Activated T-helper 1 cell treated with Interleukin-2 at 50 U/mL for 16 hours (primary cell): ENCODE measurements at places on chromosomes 5 and 9.

GRCh38 chr5:144273232-144274027, 102.8 kb downstream of the KCTD16 start:
- DNase-seq = no peak

GRCh38 chr5:180718810-180719453, 20.9 kb downstream of the OR2Y1 start:
- no peak for DNase-seq

- DNase-seq = no peak
Measured at GRCh38 chr9:35569206-35569605, 35.9 kb upstream of the TESK1 start.

DNA sequence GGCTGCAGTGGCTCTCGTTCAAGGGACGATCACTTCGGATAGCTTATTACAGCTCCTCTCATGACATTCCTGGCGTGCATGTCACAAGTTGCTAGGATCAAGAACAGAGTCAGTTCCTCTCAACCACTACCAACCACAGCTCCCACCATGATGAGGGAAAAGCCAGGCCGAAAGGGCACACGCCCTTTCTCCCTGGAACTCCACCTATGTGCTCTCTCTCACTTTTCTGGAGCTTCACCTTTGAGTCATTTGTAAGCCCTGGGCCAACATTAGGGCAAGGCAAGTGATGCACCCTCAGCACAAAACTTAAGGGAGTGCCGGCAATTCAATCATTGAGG, 1.6 kb downstream of the SPACA9 start:
- no peak for DNase-seq

DNA sequence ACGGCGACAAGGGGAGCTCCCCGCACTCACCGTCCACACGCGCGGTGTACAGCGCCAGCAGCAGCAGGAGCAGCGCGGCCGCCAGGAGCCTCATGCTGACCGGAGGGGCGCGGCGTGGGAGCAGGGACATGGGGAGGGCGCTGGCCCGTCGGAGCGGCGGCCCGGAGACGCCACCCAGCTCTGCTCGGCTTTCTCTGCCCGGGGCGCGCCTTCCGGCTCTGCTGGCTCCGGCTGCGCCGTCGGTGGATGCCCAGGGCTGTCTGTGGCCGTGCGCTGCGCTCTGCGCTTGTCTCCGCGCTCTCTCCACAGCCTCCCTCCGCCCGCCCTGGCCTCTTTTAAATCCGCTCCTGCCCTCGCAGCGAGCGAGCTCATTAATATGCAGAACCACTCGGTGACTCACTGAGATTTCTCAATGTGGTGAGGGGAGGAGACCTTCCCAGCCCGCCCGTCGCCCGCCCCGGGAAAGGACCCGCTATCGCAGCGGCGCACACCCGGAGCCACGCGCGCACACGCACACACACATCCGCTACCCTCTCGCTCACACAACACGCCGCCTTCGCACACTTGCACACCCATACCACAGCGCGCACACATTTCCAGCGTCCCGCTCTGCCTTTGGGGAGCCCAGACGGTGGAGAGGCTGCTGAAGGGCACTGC, at the start of gene CXCL14:
Gene CXCL14 (minus strand): TSS at position 307 of the 657 bp plus-strand sequence. CDS start 213 bp downstream, at position 94.
- DNase-seq = no peak

GRCh38 chr9:35229779-35230143, 68.0 kb downstream of the UNC13B start:
- no peak for DNase-seq

GRCh38 chr5:20601678-20602100, 613.7 kb upstream of the CDH18 start:
- DNase-seq = no peak

GRCh38 chr9:136170006-136170901, 34.7 kb downstream of the LHX3 start:
- peak; percentile 30 for DNase-seq

- no peak for DNase-seq
Measured at GRCh38 chr5:136090319-136090718, 42.3 kb upstream of the SMAD5 start.

DNA sequence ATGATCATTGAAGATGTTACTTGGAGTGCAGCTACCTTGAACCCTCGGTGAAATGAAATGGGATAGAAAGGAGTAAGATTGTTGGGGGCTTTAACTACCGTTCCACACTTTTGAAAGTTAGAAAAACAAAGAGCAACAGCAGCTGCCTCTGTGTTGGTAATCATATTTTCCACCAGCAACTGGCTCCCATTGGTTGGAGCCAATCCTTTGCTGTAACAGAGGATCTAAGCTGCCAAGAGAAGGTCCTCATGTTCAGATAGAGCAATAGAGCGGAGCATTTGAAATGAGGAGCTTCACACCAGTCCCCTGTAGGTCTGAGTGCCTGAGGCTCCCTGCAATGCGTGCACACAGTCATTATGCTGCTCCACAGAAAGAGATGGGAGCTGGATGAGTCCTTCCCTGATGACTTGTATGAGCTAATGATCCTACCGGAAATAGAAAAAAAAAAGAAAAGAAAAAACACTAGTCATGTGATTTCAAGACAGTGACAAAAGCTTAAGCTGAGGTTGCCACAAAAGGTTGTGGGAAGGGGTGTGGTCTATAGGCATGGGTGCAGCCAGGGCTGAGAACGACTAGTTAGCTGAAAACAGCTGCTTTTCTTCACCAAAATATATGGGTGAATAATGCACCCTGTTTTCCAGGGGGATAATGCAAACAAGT, 300.7 kb downstream of the MLLT3 start:
- peak; percentile 25 for DNase-seq

DNA sequence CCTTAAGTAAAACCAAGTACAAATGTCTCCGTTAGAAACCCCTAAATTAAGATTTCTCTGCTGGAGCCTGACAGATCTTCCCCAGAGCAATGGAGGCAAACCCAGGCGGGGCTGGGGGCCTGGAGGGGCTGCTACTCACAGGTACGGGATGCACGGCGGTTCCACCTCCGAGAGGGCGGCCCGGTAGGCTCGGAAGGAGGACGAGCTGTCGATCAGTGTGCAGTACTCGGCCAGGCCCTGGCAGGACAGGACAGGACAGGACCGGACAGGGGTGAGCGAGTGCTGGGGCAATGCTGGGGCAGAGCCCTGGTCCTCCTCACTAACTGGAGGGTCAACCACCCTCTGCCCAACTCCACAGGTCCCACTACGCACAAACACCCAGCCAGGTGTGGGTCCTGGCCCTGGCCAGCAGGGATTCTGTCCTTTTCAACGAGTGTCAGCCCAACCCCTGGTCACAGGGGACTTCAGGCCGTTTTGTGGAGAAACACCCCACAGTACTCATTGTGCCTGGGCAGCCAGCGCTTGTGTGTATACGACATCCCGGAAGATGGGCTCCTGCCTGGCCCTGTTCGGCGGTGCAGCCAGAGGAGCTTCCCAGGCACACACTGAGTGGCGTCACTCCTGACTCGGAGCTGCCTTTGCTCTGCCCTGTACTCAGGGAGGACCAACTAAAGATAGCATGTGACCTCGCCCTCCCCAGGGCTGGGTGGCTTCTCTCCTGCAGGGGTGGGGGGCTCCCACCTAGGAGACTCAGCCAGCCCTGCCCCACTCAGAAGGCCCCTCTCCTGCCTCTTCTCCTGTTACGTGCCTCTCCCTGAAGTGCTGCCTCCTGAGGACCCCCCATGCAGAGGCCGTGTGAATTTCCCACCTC, 37.4 kb downstream of the PRRT1B start:
- DNase-seq = no peak

- no peak for DNase-seq
Measured at GRCh38 chr5:37767961-37768360, 71.9 kb downstream of the GDNF start.

- no peak for DNase-seq
Measured at GRCh38 chr5:36655161-36655560, 48.8 kb downstream of the SLC1A3 start.

DNA sequence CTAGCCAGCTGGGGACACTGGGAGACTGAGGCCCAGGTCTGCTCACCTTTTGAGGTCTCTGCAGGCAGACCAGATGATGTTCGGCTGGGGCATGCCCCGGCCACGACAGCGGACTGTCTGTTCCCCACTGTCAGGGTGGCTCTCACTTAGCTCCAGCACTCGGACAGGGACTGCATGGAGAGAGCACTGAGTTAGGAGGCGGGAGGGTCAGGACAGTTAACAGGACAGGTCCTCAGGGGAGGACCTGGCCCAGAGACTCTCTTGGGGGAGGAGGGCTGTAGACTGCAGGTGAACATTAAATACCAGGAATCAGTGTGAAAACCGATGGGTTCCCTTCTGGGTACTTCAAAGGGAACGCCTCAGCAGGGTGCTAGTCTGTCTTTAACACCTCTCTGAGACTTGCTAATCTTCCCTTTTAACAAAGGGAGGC, 25.1 kb downstream of the PDGFRB start:
- no peak for DNase-seq

- DNase-seq = no peak
Measured at GRCh38 chr9:122051351-122052321, 41.5 kb downstream of the TTLL11 start.

- no peak for DNase-seq
Measured at GRCh38 chr5:132708645-132709044, 28.7 kb downstream of the KIF3A start.

DNA sequence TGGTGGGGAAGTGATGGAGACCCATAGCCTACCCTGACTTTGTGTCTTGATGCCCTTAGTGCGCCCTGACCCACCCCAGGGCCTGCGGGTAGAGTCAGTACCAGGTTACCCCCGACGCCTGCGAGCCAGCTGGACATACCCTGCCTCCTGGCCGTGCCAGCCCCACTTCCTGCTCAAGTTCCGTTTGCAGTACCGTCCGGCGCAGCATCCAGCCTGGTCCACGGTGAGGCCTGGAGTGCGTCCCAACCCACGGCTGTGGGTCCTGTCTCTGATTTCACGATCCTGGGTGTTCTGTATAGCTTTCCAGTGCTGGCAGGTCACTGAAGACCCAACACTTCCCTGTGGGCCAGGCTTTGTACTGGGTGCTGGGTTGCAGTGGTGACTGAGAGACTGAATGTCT, 4.0 kb downstream of the CCL27 start:
- DNase-seq = no peak

DNA sequence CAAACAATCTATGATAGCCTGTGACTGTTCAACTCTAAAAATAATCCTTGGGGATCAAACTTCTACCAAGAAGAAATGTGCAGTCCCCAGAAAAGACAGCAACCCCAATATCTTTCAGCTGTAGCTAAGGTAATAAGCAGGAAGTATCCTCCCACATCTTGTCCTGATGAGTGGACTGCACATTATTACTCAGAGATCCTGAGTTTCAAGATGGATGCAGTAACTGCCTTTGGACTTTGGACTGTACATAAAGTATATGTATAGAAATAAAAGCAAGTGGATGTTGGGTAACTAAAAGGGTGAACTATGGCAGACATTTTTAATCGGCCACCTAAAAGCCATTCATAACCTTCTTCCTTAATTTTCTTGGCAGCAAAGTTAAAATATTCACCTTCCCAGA, 45.1 kb downstream of the SMIM23 start:
- DNase-seq = no peak

GRCh38 chr9:6566409-6567139, 79.0 kb downstream of the GLDC start:
- peak; percentile 7 for DNase-seq

DNA sequence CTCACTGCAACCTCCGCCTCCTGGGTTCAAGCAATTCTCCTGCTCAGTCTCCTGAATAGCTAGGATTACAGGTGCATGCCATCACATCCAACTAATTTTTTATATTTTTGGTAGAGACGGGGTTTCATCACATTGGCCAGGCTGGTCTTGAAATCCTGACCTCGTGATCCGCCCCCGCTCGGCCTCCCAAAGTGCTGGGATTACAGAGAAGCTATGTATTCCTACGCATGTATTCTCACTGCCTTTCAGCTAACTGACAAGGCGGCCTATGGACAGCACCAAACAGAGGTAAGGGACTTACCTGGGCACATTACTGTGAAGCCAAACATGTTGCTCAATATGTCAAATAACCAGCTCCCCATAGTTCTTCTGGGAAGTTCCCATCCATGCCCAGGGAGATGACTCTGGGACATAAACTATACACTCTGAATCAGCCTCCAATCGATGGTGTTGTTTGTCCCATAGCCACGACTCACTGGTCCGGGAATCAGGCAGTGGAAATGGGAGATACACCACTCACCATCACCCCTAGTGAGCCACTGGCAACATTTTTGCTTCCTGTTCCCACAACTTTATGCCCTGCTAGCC, 114.6 kb downstream of the SYK start:
- DNase-seq = no peak

DNA sequence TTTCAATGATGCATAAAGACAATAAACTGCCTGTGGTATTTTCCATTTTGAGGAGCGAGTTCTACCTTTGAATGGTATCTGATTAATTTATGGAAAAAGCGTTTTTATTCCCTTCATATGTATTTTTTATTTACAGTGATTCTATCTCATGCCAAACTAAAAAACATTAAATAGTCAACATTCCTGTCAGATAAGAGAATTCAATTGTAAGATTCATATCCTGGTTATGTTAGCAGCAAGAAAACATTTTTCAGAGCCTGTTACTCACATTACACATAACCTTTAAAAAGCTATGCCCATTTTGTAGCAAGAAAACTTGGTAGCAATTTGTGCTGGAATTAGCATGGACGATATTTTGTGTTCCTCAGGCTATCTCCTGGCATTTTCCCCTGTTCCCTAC, 55.1 kb upstream of the PRLR start:
- DNase-seq = no peak

- DNase-seq = no peak
Measured at GRCh38 chr9:124762633-124763032, 8.5 kb downstream of the NR6A1 start.

GRCh38 chr5:18491349-18491748, 857.1 kb downstream of the TAF11L14 start:
- DNase-seq = no peak

GRCh38 chr9:130626249-130626996, 38.0 kb upstream of the PRDM12 start:
- no peak for DNase-seq

DNA sequence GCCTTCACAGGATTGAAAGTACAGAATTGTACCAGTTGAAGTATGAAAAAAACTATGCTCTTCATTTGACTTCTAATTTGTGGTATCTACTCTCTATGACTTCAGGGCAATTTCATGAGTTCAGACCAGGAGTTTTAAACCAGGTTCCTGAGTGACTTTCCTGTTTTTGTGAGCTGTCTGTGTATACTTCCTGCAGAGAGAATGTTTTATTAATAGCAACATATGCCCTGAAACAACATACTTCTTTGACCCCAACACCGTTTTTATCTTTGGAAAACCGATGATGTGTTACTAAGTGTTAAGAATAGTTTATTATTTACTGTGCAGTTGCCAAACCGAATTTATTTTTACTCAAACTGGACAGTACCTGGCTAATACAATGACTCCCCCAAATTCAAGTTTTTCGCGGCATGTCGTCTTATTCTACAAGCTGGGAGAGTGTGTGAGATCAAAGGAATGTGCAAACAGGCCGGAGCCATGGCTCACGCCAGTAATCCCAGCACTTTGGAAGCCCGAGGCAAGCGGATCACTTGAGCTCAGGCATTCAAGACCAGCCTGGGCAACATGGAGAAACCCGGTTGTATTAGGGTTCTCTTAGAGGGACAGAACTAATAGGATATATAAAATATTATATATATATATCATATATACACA, 58.7 kb upstream of the ERBIN start:
- DNase-seq = no peak

GRCh38 chr9:133557581-133557980, 23.1 kb downstream of the ADAMTSL2 start:
- no peak for DNase-seq
